ENCODE measurements at places on chromosomes 5 and 9. TPM values are rescaled to one million over a fixed set of nuclear protein-coding genes. Genes with fewer than 3 reads are reported as not detected.

Gene NADK2
- 33.0 TPM for total RNA-seq

Gene C9orf50
- total RNA-seq: not detected

DNA sequence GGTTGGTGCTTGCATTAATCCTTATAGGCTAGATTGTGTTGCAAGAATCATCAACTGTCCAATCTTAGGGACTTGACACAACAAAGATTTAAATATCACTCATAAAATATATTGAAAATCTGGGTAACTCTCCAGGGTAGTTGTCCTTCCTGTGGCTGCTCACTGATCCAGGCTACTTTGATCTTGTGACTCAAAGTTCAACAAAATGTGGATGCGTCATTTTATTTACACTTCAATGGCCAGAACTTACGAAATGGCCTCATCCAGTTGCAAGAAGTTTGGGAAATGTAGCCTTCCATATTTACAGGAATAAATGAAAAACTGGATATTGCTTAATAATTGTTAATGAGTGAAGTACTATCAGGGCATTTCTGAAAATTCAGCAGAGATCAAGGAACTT lies 235.5 kb upstream of the ACTBL2 start:
- no peak for DNase-seq

DNA sequence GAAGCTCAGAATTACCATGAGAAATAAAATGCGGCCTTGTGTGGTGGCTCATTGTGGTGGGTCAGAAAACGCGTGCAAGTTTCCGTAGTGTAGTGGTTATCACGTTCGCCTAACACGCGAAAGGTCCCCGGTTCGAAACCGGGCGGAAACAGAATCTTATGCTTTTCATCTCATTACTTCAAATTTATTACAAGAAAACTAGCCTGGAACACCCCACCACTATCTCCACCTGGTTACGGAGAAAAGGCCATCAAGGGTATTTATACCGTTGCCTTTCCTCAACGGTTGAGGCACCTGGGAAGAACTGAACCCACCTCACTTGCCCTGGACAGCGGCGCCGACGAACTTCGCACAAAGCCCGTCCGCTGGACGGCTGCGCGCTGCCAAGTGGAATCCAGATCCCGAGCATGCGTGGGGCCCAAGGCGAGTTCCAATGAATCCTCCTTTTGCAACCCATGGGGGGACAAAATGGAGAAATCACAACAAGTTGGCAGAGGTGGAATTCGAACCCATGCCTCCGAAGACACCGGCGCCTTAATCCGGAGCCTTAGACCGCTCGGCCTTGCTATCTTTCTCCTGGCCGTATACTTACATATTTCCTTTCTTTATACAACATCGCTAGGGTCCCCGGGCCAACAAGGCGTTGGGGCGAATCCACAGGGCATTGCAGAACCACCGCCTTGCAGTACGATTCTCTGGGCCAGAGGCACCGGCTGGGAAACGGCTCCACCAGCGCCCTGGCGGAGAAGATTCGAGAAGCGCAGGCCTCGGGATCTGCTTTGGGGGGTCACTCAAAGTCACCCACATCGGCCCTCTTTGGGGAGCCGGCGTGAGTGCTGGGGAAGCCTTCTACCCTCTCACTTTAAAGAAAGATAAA lies 16.9 kb downstream of the OR2V2 start:
- DNase-seq: no peak

DNA sequence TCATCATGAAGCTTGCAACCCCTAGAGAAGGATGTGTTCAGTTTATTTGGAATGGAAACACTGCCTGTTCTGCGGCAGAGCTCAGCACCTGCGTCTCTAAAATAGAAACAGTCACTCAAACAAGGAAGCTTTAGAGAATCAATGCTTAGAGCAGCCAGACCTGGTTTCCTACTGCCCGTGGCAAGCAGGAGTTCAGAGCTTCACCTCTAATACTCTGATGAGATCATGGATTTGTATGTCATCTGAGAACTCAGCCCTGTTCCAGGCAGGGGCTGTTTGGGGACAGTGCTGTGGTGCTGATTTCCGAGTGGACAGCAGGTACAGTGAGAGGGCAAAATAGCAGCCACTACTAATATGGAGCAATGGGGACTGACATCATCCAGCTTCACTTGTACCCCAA lies 236.0 kb upstream of the IRX1 start:
- no peak for DNase-seq

DNA sequence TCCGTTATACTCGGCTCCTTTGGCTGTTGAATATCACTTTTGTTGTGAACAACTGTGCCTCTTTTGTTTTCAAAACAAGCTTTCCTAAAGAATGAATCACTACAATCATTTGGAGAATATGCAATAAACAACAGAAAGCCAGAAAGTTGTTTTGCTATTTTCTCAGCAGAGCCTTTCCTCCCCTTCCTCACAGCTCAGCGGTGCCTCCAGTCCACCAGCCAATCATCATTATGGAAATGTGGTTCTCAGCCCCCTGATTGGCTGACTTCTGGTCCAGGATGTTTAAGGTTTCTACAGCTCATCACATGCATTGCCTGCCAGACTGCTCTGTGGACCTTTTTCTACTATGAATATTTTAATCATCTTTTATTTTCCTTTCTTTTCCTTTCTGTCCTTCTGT lies 9.1 kb upstream of the ZNF608 start:
- no peak for DNase-seq
